ENCODE measurements at places on chromosomes 12 and 14. TPM values are rescaled to one million over a fixed set of nuclear protein-coding genes. Genes with fewer than 3 reads are reported as not detected.

DNA sequence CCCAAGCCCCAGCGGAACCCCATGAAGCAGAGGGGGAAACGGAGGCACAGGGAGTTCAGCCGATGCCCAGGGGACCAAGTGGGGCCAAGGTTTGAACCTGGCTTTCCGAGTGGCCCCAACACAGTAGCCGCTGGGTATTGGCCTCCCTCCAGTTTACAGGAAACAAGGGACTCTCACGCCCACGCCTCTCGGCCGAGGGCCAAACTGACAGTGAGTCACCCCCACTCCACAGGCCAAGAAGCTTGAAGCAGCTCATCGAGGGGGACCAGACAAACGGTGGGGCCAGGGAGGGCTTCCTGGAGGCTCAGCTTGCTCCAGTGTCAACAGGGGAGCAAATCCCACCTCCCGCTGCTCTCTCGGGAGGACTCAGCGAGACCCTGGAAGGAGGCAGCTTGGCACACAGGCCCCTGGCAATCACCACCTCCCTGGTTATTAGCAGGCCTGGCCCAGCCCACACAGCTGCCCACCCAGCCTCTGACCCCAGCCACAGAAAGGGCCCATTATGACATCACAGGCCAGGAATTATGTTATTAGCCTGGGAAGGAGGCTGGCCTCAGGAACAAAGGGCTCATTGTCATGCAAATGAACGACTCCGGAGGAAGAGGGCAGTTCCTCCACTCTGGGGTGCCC is 54.6 kb downstream of the NCOR2 start:
- peak; percentile 90 for DNase-seq

GRCh38 chr12:6189028-6189427 is 11.2 kb upstream of the CD9 start:
- DNase-seq: no peak

DNA sequence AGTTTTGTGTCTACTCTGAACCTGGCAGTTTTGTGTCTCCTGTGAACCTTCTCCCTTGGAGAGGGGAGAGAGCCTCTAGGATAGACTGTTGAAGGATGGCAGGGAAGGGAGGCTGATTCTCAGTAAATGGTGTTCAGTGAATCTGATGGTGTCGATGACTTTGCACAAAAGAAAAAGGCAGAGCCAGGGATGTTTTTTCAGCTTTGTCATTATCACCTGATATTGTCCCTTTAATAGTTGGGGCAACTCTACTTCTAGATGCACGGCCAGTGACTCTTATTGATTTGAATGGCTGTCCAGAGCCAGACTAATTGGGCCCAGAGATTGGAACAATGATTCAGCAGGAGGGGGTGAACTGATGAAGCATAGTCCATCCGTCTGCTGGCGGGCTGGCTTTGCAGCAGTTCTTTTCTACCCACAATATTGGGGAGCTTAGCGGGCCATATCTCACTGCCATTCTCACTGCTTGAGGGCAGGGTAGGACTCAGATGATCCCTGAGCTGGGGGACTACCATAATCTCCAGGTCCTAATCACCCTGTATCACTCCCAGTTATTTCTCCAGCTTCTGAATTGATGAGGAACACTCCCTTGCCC is 93.1 kb downstream of the ADCK1 start:
- no peak for DNase-seq

The ANKRD33 gene
- total RNA-seq: not detected

DNA sequence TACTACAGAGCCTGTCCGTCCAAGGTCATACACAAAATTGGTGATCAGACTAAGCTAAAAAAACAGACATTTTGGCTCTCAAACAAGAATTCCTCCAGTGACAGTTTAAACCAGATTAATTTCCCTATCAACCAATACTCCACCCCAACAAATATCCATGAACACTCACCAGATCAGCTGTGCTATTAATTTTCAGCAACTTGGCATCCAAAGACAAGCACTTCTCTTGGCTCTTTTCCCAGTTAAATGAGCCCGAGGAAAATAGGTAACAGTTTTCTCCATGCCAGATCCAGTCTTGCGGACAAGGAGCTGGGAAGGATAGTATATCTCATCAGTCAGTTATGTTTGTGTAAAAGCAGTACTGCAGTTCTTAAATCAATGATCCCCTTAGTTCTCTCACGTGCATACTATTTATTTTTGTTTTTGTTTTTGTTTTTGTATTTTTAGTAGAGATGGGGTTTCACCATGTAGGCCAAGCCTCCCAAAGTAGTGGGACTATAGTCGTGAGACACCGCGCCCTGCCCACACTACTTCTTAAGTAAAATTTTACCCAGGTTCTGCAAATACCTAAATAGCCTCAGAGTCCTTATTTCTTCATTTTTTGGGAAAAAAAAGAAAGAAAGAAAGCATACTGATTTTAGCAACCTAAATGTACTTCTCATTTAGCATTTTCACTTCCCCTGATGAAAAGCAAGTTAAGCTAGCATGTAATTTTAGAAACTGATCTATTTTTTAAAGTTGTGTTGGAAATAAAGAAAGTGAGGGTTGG is 11.1 kb downstream of the OLR1 start:
- no peak for DNase-seq

- no peak for DNase-seq
These were observed 276.2 kb upstream of the RTL1 start for GRCh38 chr14:101179691-101180211.

DNA sequence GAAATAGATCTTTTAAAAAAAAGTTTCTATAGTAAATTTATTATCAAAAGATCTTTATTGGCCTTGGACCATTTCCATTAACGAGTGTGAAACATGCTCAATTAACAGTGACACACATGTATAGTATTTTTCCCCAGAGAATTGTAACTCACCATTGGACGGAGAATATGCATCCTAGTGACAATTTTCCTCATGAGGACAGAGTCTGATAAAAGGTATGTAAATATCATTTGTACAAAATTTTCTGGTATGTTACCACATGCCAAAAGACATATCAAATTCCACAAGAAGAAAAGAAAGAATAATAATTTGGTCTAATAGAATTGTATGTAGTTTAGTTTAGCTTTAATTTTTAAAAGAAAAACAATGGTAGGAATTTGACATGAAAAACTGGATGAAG is 1096.0 kb upstream of the FLRT2 start:
- no peak for DNase-seq

The ADAM21 gene
- total RNA-seq: 0.30 TPM

DNA sequence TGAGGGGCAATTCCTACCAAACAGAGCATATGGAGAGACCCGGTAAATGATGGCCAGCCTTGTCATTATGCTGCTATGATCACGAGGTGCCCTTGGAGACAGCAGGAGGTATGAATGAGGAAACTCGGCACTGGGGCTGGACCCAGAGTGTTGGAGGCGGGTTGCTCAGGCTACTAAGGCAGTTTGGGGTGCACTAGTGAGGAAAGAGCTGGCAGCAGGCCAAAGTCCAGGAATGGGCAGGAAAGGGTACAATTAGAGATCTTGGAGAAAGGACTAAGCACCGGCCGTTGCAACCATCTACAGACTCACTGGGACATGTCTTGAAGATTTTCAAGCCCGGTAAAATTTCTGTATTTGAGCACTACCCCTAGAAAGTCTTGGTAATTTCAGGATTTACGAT is 54.3 kb downstream of the CD9 start:
- DNase-seq: no peak

DNA sequence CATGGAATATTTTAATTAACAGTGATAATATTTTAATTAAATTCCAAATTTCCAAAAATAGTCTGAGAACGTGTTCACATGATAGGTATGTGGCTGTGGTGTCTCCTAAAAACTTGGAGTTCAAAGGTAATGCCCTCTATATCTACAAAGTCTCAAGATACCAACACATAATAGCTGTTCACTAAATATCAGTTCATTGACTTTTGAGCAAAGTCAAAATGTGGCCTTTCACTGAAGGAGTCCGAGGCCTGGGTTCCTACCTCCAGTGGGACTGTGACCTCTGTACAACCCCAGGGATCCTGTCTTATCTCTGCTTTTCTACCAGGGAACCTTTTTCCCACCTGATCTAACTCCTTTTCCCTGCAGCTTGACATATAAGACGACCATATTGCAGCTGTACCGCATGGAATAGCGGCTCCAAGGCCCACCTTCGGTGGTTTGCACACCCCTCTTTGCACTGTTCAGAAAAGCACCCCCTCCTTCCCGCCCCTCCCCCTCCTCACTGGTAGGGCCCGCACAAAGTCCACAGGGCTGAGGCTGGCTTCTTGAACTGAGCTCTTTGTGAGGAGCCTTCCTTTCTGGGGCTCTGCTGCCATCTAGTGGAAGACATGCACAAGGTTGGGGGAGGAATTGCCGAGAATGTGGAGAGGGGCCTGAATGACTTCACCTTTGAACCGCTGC is 3.1 kb downstream of the CCND2 start:
- peak; percentile 93 for DNase-seq

DNA sequence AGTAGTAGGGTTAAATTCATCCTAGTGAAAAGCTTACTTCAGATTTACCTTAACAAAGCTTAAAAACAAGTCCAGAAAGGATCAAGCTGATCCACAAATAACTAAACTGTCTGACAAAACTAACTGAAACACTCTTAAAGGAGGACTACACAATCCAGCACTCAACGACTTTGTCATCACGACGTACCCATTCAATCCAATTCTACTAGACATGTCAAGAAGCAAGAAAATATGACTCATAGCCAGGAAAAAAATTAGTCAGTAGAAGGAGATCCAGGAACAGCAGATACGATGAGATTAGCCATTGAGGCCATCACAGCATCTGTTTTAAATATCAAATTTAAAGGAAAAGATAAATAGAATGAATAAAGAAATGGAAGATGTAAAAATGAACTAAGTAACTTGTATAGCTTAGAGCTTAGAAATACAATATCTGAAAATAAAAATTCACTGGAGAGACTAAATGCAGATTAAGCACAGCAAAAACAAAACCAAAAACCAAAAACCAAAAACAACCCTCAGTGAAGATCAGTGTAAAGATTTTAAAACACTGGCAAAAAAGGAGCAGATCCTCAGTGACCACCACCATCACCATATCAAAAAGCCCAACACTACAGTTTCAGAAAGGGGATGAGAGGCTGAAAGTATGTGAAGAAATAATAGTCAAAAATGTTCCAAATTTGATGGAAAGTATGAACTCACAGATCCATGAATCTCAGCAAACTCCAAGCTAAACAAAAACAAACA is 95.0 kb upstream of the CCND2 start:
- no peak for DNase-seq

GRCh38 chr12:107236824-107237511 is 143.6 kb upstream of the CRY1 start:
- DNase-seq: no peak

The TXNDC16 gene
- 3.1 TPM for total RNA-seq

The TBX5 gene
- total RNA-seq: 67.5 TPM

GRCh38 chr12:56601503-56601902 is 28.6 kb downstream of the BAZ2A start:
- DNase-seq: no peak

- DNase-seq: no peak
These were observed 8.3 kb downstream of the TMX1 start for GRCh38 chr14:51248016-51248987.

GRCh38 chr12:130170611-130171010 is 8.3 kb downstream of the FZD10 start:
- no peak for DNase-seq

The COQ10A gene
- 210 TPM for total RNA-seq

The KCNA5 gene
- 3.8 TPM for total RNA-seq

The SVOP gene
- 1.7 TPM for total RNA-seq

- DNase-seq: no peak
These were observed 2.1 kb downstream of the TNS2 start for GRCh38 chr12:53051881-53052412.

The TC2N gene
- 12.4 TPM for total RNA-seq

- no peak for DNase-seq
These were observed 150.4 kb downstream of the ZNF664 start for GRCh38 chr12:124123296-124124000.

Data from heart right ventricle (tissue), 16 donors.